Mesendoderm (in vitro differentiated cells): ENCODE measurements at places on chromosomes 4 and X.

GRCh38 chrX:68754406-68754805, 74.4 kb upstream of the EFNB1 start:
- no peak for DNase-seq

GRCh38 chr4:108793415-108793814, 30.6 kb upstream of the ETNPPL start:
- no peak for DNase-seq

DNA sequence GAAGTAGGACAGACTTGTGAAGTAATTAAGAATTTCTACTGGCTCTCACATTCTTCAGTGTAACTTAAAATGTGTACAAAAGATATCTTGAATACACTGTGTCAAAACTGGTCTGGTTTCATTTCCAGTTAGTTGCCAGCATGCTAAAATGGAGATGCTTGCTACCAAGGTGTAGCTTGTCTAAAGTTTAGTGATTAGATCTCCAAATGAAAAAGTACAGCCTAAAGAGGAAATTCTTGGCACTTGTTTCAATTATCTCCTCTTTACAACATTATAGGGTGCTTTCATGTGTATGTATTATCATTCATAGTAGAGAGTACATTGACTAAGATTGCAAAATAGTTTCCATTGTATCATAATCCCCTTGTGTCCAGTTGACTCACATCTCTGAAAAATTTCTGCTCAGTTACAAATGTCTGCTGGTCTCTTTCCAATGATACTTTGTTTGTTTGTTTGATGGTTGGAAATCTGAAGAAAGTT, 97.3 kb upstream of the SPRY1 start:
- DNase-seq: no peak

- DNase-seq: no peak
Observed at GRCh38 chr4:48346594-48346993, 5.3 kb downstream of the SLAIN2 start.

GRCh38 chrX:109614951-109615350, 10.0 kb downstream of the KCNE5 start:
- peak; percentile 26 for DNase-seq

GRCh38 chr4:89134775-89135319, 23.5 kb downstream of the TIGD2 start:
- peak; percentile 81 for DNase-seq

DNA sequence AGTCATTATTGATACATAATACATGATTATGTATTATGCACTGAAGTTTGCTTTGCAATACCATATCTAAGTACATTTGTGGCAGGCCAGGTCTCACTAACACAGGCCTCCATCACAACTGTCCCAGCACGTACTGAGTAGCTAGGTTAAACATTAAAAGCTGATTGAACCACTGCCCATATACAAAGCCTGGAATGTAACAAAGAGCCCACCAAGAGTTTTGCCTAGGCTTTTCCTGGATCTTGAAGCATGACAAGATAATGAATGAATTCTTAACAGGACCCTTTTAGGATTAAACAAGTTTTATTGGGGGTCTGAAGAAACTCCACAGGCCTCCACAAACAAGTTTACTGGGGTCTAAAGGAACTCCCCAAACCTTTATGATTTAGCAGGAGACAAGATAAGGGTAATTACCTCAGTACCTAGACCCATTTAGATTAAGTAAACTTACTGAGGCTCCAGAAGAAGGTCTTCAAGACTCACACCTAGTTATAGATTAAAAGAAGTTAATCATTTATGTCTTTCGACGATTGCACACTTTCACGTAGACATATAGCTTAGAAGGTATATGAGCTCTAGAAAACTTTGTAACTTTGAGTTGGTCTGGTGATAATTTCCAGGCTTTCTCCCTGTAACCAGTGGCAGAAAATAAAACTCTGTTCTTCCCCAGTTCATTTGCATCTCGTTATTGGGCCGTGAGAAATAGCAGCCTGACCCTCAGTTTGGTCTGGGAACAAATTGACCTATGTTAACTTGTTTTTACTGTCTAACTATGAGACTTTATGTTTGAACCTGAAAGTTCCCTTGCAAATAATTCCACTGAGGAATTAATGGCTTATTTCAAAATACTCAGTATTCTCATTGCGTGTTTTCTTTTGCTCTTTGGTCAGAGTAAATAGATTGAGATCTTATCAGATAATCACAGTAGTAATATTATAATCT, 84.8 kb downstream of the PHEX start:
- DNase-seq: no peak

DNA sequence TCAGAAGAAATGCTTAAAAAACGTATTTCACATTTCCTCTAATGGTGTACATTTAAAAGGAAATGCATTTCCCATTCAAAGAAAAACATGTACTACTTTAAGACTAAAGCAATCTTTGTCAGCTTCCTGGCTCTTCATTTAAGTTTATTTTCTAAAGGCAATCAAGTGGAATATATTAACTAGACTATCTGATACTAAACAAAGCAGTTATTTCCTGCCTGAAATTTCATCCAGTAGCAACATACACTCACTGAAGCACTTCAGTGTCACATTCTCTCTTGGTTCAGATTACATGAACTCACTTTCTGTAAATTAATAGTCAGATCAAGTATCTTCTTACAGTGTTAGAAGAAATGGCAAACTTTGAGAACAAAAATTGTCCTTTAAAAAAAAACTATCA, 42.5 kb downstream of the LRBA start:
- no peak for DNase-seq

- peak; percentile 61 for DNase-seq
Observed at GRCh38 chr4:148052448-148052847, 320.6 kb downstream of the ARHGAP10 start.

GRCh38 chr4:3256230-3257102, 7.5 kb downstream of the MSANTD1 start:
- no peak for DNase-seq

DNA sequence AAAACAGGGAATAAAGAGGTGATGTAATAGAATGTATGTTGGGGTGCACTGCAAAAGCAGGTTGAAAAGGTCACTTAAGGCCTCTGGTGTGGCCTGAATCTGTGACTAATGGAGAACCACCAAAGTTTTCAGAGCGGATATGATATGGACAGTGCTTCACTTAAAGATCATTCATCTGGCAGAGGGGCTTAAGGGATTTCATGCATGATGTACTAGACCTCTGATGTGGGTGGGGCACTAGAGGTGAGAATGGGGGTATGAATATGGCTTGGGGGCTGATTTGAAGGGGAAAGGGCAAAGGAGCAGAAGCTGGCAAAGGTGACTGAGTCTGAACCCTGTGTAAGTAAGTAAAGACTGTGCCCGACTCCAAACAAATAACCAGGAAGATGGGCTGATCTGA, 62.4 kb upstream of the MCF2 start:
- DNase-seq: no peak

- DNase-seq: no peak
Observed at GRCh38 chr4:126306152-126306869, 991.6 kb downstream of the FAT4 start.

- DNase-seq: peak; percentile 41
Observed at GRCh38 chr4:71550220-71551165, 211.7 kb downstream of the SLC4A4 start.
